ENCODE measurements at places on chromosomes 5 and 9.

DNA sequence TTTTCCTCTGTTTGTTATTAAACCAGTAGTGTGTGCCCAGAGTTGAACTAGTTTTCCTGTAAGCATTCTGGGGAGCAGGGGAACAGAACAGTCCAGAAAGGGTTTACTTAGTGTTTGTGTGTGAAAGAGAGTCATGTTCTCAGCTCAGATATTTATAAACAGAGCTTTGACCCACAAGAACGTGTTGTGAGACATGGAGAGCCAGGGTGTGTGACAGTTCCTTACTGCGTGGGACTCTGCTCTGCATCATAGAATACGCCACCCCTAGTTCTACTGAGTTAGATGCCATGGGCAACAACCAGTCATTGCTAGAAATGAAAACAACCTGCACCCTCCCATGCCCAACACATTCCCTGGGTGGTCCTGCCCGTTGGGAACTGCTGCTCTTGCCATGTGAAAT lies 330.7 kb downstream of the NDUFS4 start:
- no peak for DNase-seq

- DNase-seq, result no peak
Observed at GRCh38 chr5:99081711-99082110, 152.9 kb upstream of the CHD1 start.

- no peak for DNase-seq
Observed at GRCh38 chr5:124797665-124798087, 51.2 kb upstream of the ZNF608 start.

DNA sequence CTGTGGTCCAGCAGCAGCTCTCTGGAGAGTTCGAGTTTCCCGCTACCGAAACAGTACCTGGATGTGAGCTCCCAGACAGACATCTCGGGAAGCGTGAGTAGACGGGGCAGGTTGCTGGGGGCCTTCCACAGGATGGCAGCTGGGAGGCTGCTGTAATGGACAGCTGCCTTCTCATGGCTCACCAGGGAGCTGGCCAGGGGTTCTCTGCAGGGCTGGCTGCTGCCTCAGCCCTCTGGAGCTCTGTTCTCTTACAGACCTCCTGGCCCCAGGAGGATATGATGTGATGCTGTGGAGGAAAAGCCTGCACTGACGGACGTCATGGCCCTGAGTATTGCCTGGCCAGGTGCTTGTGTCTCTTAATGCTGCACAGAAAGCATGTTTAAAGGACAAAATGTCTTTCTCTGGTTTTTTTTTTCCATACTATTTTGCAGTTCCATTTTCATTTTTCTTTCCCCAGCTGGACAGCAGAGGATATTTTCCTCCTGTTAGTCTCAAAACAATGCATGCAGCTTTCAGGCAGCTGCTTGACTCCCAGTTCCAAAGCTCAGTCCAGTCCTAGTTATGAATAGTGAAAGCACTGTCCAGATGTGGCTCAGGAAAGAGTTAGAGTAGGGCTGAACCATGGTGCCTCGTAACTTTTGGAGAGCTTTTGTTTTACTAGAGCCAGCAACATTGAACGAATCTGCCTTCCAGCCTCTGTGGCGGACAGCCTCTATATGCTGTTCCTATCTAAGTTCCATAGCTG lies 77.5 kb upstream of the RARS1 start:
- no peak for DNase-seq

GRCh38 chr9:4510546-4511322 lies 20.5 kb downstream of the SLC1A1 start:
- no peak for DNase-seq

Data from NCI-H187 treated with DMSO at 0.1 percent for 48 hours (cell line).